ENCODE measurements at places on chromosomes 4 and X.

DNA sequence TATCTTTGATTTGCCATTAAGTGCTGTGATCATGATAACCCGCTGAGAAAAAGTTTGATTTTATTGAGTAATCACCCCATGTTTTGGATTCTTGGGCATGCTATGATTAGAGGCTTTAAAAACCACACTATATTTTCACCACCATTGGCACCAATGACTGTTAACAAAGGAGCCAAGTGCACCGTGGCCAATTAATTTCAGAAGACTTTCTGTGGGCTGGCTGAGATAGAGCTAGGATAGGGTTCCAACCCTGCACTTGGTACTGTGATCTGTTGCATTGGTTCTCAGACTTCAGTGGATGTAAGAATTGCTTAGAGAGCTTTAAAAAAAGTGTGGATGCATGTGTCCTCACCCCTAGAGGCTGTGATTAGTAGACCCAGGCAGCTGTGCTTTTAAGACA, 32.4 kb downstream of the OCRL start:
- no peak for DNase-seq

- DNase-seq: no peak
Observed at GRCh38 chr4:150305995-150306394, 227.8 kb downstream of the DCLK2 start.

- DNase-seq: no peak
Observed at GRCh38 chrX:100976211-100976610, 6.7 kb downstream of the ARL13A start.

DNA sequence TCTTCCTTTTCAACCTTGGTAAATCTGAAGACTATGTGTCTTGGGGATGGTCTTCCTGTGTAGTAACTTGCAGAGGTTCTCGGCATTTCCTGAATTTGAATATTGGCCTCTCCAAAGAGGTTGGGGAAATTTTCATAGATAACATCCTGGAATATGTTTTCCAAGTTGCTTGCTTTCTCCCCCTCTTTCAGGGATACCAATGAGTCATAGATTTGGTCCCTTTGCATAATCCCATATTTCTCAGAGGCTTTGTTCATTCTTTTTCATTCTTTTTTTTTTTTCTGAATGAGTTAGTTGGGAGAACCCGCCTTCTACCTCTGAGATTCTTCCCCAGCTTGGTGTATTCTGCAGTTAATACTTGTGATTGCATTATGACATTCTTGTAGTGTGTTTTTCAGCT, 549.2 kb upstream of the AMOT start:
- DNase-seq: no peak

- no peak for DNase-seq
Observed at GRCh38 chr4:41918278-41918677, 17.0 kb upstream of the TMEM33 start.

- no peak for DNase-seq
Observed at GRCh38 chrX:2689773-2690666, 1.1 kb upstream of the CD99 start.

DNA sequence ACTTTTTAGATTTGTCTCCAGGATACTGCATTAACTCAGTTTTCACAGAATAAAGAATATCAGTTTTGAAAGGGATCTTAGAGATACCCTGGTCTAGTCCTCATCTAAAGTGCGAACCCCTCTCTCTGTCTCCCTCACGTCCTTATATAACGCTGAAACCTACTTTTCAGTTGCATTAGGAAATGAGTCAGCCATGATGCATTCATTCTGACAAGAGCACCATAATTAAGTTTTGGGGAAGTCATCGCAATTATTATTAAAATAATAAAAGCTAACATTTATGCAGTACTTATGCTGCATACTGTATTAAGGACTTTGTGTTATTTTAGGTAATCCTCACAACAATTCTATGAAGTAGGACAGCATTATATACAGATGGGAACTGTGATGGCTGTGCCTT, 116.1 kb downstream of the REELD1 start:
- no peak for DNase-seq

DNA sequence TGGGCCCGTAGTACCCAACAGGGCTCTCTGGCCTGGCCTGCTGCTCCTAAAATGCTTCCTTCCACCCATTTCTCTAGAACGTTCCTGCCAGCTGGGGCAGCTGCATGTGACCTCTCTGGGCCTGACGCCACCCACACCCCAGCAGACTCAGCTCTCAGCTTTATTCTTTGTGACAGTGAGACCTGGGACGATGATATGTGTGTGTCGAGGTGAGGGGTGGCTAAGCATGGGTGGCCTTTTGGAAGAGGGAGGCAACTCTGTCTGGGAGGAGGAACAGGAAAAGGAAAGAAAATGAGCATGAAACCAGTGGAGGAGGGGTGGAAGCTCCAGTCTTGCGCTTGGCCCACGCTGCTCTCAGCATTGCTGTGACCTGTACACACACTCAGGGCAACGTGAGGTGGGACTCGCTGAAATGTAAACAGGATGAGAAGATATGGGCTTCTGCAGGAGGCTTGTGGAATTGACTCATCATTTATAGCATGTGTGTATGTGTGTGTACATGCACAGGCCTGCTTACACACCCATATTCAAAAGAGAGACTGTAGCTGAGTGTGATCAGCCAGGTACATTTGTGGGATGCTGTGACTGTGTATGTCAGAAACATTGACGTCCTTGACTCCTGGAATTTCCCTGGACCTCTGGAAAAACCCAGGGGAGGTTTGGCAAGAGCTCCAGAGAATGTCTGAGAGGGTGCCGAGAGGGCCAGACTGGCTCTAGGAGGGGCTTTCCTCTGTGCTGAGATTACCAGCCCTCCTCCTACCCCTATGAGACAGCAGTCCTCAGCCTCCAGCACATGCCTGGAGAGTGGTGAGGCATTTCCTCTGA, 137.9 kb downstream of the PJA1 start:
- no peak for DNase-seq

DNA sequence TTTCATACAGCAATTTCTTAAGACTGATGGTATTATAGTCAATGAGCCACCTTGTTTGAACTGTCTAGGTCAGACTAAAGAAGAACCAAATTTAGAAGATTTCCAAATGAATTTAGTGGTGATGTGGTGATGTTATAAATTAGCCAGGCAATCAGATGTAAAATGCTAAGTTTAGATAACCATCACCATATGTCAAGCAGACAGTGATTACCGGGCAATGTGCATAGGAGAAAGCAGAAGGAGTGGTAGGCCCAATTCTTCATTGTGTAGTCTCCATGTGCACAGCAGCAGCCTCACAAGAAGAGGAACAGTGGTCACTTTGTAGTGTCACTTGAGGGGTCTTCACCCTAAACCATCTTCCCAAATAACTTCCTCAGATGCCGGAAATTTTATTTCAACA, 198.8 kb downstream of the ANTXR2 start:
- DNase-seq: no peak

GRCh38 chrX:11754958-11755645, 2.9 kb upstream of the MSL3 start:
- no peak for DNase-seq

GRCh38 chr4:72817012-72817411, 248.0 kb upstream of the ADAMTS3 start:
- DNase-seq: no peak

DNA sequence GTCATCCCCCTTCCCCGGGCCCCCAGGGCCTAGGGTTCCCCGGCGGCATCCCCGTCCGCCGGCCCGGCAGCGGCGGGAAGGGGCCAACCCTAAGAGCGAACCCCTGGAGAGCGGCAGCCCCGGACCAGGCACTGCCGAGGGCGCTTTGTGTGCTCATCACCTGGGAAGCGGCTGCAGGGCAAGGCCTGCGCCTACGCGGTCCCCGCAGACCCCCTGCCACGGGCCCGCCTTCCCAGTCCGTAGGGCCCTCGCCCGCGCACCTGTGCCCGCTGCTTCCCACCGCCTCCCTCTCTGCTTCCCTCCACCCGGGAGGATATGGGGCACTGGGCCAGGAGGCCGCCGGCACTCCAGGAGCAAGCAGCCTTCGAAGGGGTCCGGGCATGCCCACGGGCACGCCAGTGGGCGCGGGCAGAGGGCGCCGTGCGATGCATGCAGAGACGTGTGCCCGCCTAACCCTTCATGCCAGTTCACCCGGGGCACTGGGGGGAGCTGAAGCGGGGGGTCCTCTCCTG, 2.6 kb downstream of the FLNA start:
- DNase-seq: no peak

GRCh38 chr4:93263166-93263565, 565.4 kb upstream of the ATOH1 start:
- no peak for DNase-seq

GRCh38 chr4:16213121-16213520, 13.2 kb downstream of the TAPT1 start:
- DNase-seq: no peak

DNA sequence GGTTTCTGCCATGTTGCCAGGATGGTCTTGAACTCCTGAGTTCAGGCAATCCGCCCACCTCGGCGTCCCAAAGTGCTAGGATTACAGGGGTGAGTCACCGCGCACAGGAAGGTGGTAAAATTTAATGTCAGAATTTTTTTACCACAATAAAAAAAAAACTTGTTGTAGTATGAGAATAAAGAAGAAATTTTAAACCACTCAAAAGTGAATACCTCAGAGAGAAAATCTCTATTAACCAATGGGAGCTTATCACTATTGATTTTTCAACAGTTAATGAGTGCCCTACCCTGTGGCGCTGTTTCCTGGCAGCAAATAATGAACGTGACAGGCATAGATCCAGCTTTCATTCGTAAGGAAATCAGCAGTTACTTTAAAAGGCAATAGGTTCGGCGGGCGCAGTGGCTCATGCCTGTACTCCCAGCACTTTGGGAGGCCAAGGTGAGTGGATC, 32.7 kb upstream of the SLC25A4 start:
- no peak for DNase-seq

- DNase-seq: no peak
Observed at GRCh38 chr4:166230841-166231240, 357.8 kb downstream of the TLL1 start.

GRCh38 chr4:147865926-147866325, 134.0 kb downstream of the ARHGAP10 start:
- DNase-seq: no peak

GRCh38 chrX:103756736-103757135, 19.9 kb upstream of the PLP1 start:
- DNase-seq: no peak

- no peak for DNase-seq
Observed at GRCh38 chrX:153999359-154000037, 20.2 kb downstream of the IRAK1 start.

GRCh38 chr4:95548738-95549245, at the start of gene UNC5C:
TSS of gene UNC5C (minus strand) at chr4:95548973.
- DNase-seq: no peak

DNA sequence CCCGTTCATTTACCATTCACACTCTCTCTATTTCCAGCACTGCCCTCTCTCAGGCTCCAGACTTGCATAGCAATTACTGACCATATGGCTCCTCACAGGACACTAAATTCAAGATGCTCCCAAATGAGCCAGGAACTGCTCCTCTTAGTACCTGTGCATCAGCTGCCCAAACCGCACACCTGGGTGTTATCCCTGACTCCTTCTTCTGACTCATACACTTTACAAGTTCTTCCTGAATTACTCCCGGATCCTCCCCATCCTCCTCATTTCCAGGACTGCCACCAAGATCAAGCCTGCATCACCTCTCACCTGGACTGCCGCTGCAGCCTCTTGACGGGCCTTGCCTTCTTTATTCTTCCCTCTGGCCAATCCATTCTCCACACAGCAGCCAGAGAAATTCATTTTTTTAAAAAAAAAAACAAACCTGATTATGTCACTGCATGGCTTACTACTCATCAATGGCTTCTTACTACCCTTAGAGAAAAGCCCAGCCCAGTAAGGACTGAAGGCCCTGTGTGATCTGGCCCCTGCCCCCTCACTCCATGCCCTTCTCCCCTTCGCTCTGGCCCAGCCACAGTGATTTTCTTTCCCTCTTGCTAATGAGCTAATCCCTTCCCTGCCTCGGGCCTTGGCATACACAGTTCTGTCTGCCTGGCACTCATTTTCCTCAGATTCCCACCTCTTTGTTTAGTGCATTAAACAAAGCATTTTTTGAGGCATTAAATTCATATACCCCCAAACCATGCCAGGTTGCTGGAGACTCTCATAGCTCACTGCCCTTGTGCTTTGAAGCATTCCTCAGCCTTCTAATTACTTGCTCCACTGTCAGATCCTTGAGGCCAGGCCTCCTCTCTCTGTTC, 92.0 kb downstream of the PDGFRA start:
- no peak for DNase-seq

DNA sequence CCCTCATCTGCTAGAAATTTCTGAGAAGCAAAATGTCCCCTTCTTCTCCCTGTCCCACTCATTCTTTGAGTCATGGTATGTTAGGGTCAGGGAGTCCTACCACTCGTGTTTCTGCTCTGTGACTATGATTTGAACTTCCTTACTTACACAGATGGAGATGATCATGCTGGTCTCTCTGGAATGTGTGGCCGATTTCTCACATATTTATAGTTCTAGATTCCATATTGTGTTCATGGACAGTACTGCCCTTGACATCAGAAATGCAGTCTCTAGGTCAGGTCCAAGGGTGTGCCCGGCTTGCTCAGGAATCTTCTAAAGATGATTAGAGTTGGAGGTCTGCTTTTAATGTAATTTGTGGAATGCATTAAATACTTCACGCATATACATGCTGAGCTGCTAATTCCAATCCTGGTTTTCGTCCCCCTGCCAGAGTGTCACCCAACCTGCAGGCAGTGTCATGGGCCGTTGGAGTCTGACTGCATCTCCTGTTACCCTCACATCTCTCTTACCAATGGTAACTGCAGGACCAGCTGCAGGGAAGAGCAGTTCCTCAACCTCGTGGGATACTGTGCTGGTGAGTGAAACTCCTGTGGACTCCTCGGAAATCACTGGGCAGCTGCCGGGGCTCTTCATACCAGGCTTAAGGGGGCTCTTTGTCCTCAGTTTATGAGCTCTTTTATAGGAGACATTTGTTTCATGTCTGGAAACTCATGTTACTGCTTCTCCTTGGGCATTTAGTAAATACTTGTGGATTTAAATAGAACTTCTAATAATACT, 214.1 kb upstream of the ANXA3 start:
- no peak for DNase-seq

DNA sequence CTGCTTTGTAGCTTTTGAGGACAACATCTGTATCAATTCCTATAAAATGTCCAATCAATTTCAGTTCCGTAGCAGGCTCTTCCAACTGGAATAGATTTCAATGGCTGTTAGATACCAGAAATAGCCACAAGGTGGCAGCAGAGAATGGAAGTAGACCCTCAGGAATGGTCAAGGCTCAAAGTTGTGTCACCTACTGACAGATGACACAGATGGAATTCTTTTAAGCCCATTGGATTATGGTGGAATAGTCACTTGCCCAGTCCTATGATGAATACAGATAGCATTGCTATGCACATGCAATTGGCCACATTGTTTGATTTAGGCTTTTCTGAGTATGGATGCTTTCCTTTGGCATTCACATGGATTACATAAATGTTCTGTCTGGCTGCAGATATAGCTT, 130.4 kb upstream of the RADX start:
- no peak for DNase-seq

- no peak for DNase-seq
Observed at GRCh38 chr4:107862658-107863057, 37.9 kb downstream of the SGMS2 start.

- no peak for DNase-seq
Observed at GRCh38 chr4:94959307-94959706, 201.6 kb downstream of the BMPR1B start.

DNA sequence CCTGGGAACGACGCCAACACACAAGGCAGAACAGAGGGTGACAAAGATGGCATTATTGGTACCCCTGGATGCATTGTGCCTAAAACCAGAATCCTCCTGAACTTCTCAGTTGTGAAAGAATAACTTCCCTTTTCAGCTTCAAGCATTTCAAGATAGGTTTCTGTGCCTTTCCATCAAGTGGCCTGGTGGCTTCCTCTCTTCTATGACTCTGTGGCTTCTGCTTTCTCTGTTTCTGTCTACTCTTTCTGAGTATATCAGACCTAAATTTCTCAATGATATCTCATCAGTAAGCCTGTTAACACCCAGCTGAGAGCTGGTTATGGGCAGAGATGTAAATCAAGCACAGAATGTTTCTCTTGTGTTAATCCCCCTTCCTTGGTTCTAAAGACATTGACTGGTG, 21.4 kb upstream of the FAM9B start:
- no peak for DNase-seq
